ENCODE measurements at places on chromosomes 3 and 15.

- DNase-seq: no peak
Measured at GRCh38 chr3:8625991-8626390, 18.6 kb downstream of the SSUH2 start.

DNA sequence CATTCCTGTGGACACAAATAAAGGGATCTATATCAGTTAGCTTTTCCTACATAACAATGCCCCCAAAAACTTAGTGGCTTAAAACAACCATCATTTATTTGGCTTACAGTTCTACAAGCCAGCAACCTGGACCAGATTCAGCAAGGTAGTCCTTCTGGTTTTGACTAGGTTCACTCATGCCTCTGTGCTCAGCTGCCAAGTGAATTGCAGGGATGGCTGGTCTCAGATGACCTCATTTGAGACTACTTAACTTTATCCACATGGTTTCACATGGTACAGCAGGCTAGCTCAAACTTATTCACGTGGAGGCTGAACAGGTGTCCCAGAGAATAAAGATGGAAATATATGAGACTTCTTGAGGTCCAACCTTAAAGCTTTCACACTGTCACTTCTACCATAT lies 119.3 kb upstream of the BFSP2 start:
- DNase-seq: no peak

GRCh38 chr3:5466065-5466464 lies 278.6 kb downstream of the EDEM1 start:
- DNase-seq: no peak

DNA sequence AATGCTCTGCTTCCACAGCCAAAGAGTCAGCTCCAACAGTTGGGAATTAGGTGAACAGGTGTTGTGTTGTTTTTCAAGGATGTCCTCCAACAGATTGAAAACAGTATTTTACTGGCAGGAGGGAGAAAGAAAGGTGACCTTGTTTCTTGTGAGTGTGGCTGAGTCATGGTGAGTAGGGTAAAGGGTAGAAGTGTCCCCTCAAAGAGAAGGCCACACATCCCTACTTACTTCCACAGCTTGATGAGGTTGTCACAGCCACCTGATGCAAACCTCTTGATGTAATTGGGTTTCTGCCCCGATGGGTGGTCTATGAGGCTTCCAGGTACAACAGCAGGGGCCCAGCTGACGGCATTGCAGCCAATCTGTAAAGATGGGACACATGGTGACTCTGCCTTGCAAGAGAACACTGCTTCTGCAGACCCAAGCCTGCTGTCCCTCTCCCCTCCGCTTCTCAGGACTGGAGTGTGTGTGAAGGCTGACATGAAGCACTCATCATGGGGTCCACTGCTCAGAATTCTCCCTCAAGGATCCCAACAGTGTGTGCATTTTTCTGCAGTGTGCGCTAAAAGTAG lies 12.7 kb upstream of the GHRL start:
- no peak for DNase-seq

GRCh38 chr15:76062286-76062685 lies 2.5 kb downstream of the TMEM266 start:
- DNase-seq: no peak

DNA sequence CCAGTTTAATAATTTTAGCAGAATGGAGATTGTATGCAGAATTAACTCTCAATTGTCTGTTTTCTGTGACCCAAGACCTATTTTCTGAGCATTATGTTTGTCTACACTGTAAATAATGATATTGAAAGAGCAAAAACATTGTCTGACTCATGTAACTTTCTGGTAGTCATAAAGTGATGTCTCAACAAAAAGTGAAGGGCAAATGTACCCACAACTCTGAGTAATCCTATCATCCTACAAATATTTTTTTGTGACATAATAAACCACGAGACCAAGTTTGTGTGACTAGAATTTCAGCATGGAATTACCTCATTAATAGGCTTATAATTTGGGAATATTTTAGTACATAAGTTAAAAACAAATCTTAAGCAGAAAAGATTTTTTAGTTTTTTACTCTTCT lies 15.4 kb upstream of the ABHD10 start:
- DNase-seq: no peak

DNA sequence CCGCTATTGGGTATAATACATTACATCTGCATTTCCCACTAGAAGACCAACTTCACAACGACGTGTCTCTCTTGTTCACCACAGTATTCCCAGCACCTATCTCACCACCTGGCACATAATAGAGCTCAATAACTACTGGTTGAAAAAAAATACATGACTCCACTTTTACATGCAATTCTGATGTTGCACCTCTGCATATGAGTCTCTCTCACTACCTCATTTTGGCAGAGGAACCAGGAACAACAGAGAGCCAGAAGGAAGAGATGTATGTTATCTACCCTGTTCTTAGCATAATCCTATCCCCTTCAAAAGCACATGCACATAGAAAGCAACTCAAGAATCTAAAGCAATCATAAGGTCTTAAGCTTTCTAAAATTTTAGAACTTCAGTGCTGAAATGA lies 61.6 kb downstream of the SHQ1 start:
- no peak for DNase-seq

GRCh38 chr3:9903238-9903624 lies 583 bp downstream of the IL17RE start:
- DNase-seq: peak; percentile 52

DNA sequence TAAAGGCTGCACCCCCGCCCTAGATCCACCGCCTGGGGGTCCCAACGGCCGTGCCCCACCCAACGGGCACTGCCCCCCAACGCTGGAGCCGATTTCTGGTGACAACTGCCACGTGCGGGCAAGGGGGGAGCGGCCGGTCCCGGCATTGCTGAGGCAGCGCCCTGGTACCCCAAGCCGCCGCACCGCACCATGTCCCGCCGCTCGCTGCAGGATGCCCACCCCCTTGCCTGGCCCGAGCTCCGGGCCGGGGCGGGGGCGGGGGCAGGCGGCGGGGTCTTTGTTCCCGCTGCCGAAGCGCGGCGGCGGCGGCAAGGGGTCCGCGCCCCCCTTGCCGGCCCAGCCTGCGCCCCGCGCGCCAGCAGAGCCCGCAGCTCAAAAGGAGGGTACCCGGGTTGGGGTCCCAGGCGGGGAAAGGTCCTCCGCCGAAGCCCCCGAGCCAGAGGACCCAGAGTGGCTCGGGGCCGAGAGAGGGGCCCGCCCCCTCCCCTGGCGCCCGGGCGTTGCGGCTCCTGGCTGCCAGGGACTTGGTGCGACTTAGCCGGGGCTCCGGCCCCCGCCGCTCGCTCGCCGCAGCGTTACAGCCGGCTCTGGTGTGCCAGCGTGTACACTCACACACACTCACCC lies 678 bp downstream of the SEMA7A start:
- DNase-seq: no peak

- no peak for DNase-seq
Measured at GRCh38 chr3:112005091-112005672, 6.5 kb downstream of the TAGLN3 start.

DNA sequence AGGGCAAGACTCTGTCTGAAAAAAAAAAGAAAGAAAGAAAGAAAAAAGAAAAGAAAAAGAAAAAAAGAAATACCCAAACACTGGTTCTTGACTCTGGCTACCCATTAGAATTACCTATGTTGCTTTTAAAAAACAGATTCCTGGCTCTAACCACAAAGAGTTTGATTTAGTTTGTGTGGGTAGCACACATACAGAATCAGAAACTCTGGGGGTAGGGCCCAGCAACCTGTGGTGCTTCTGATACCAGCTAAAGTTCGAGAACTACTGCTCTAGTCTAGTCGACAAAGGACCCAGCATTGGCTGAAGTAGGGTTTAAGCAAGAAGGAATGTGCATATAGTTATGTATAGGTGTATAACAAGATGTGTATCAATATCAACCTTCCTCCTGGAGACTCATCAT lies 392.7 kb downstream of the EFHB start:
- no peak for DNase-seq

DNA sequence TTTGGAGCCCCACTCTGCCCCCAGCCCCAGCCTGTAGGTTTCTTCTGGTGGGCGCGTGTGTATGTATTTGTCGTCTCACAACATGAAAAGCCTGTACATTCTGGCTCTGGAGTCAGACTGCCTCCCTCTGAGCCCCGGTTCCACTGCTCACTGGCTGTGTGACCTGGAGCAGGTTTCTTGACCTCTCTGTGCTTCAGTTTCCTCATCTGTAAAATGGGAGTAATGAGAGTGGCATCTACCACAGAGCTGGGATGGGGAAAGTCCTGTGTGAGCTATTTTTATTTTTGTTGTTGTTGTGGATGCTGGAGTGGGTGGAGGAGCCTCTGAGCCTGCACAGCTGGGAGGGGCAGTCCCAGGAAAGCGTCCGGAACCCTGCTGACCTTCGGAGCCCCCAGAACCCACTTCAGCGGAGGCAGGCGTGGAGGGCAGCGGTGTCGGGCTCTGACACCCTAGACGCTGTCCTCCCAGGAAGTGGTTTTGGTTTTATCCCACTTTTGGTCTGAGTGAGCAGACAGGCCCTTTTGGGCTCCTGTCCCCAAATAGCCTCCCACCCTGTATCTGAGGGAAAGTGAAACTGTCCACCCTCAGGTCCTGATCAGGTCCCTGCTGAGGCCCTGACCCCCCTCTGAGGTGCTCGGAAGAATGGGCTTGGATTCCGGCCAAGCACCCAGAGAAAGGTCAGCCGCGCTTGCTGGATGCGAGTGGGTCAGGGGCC lies 103.5 kb downstream of the CHSY1 start:
- no peak for DNase-seq

GRCh38 chr3:141106842-141107241 lies 55.7 kb downstream of the SPSB4 start:
- no peak for DNase-seq

GRCh38 chr15:61929452-61929851 lies 130.8 kb downstream of the VPS13C start:
- DNase-seq: no peak

GRCh38 chr15:98746375-98747155 lies 98.2 kb downstream of the IGF1R start:
- no peak for DNase-seq

GRCh38 chr15:99343208-99343607 lies 91.9 kb downstream of the LRRC28 start:
- DNase-seq: no peak

GRCh38 chr15:51155016-51155580 lies 60.4 kb upstream of the TNFAIP8L3 start:
- DNase-seq: no peak

DNA sequence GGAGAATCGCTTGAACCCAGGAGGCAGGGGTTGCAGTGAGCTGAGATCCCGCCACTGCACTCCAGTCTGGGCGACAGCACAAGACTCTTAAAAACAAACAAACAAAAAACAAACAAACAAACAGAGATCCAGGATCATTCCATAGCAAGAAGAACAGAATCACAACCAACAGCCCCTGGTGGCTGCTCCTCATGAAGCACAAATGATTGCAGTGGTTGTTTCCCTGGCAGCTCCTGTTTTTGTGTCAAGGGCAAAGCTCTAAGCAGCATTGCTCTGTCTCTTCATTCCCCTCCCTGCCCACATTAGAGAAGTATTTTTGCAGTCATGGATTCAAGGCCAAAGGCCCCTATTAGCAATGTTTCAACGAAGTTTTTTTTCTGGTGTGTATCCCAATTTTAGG lies 25.8 kb upstream of the BLM start:
- no peak for DNase-seq

GRCh38 chr3:14047027-14047426 lies 77.6 kb downstream of the CHCHD4 start:
- DNase-seq: no peak

DNA sequence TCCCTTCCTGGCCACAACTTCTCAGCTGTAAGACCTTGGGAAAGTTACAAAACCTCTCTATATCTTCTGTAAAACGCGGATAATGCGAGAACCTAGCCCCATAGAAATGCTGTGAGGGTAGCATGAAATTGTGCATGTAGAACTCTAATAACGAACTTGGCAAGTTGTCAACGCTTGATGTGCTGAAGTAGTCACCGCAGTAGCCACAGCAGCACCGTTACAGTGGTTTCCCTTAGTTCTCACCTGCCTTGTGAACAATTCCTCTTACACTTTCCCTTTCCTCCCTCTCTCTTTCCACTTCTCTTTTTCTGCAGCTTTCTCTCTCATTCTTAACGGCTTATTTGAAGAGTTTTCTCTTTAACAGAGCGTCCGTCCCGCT lies 447 bp upstream of the SHQ1 start:
- no peak for DNase-seq

DNA sequence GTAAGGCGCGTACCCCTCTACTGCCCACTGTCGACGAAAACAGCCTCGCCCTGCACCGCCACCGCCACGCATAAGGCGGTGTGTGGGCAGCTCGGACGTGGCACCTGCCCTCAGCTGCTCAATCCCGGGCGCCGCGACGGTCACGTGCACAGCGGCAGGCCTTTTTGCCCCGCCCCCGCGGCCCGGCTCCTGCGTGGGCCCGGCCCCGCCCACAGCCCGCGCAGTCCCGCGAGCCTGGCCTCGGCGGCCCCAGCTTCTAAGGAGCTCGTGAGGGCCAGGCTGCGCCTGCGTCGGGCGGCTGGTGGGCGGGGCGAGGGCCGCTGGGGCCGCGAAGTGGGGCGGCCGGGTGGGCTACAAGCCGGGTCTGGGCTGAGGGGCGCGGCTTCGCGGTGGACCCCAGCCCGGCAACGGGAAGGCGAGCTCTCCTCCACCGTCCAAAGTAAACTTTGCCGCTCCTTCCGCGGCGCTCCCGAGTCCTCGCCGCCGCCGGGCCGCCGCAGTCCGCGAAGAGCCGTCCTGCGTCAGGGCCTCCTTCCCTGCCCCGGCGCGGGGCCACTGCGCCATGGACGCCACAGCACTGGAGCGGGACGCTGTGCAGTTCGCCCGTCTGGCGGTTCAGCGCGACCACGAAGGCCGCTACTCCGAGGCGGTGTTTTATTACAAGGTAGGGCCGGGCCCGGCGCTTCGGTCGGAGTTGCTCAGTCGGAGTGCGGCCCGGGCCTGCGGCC lies at the start of gene CAPN7:
Gene CAPN7, plus strand, starts transcription at position 313 of the 728 bp plus-strand sequence. Its CDS starts 250 bp downstream, at position 563.
- peak; percentile 97 for DNase-seq

DNA sequence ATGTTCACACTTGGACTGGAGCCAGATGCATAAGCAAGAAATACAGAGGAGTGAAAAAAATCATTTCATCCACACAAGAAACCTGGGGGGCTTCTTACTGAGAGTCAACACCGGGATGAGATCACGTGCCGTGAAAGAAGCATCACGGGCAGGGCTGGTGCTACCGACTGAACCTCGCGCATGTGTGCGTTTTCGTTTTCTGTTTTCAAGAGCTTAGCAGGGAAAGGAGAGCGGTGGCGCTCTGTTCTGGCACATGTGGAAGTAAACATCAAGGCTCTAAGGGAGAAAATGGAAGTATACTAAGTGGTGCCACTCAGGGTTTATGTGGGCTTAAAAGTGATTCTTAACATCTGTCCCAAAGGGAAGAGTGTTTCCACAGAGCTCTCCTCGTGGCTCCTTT lies 55.9 kb downstream of the VGLL4 start:
- DNase-seq: no peak
